ENCODE measurements at places on chromosomes 1 and 21. TPM values are rescaled to one million over a fixed set of nuclear protein-coding genes. Genes with fewer than 3 reads are reported as not detected.

The SELL gene
- polyA plus RNA-seq, result not detected

The CCDC17 gene
- polyA plus RNA-seq, result not detected

The CELA2A gene
- not detected for polyA plus RNA-seq

The CFHR2 gene
- polyA plus RNA-seq, result not detected

The TXNDC12 gene
- 30.1 TPM for polyA plus RNA-seq

The SLFNL1 gene
- 0.26 TPM for polyA plus RNA-seq

The PTPN7 gene
- polyA plus RNA-seq, result not detected

The KAZN gene
- polyA plus RNA-seq, result 23.4 TPM

The IL22RA1 gene
- not detected for polyA plus RNA-seq

The DENND2C gene
- 2.9 TPM for polyA plus RNA-seq

The RGS4 gene
- polyA plus RNA-seq, result 2.1 TPM

The MFAP2 gene
- not detected for polyA plus RNA-seq

The GPR37L1 gene
- polyA plus RNA-seq, result 25.0 TPM

The HLX gene
- not detected for polyA plus RNA-seq

The OR6N1 gene
- not detected for polyA plus RNA-seq

The BTBD19 gene
- not detected for polyA plus RNA-seq

The ZMYM4 gene
- polyA plus RNA-seq, result 21.0 TPM
